Dermis blood vessel endothelial cell (primary cell): ENCODE measurements at places on chromosomes 1 and 21. TPM values are rescaled to one million over a fixed set of nuclear protein-coding genes. Genes with fewer than 3 reads are reported as not detected.

The SLC25A34 gene
- total RNA-seq = 0.33 and 1.7 TPM in 2 replicates

The CELA3B gene
- total RNA-seq = not detected in 2 replicates

The DENND2C gene
- total RNA-seq = 2.9 and 4.0 TPM in 2 replicates

The CNKSR1 gene
- 0.14 TPM in 1 of 2 replicates, not detected in the other for total RNA-seq

The ZNF670 gene
- total RNA-seq = 7.0 and 10.4 TPM in 2 replicates

The LCE3E gene
- total RNA-seq = not detected in 2 replicates

The FYB2 gene
- not detected in 2 replicates for total RNA-seq

The NFIA gene
- total RNA-seq = 12.4 and 23.2 TPM in 2 replicates

The EPHB2 gene
- total RNA-seq = 35.1 and 42.3 TPM in 2 replicates

The GPR52 gene
- total RNA-seq = 0.33 and 1.0 TPM in 2 replicates

The FALEC gene
- total RNA-seq = not detected in 2 replicates

The CIART gene
- 0.33 and 1.0 TPM in 2 replicates for total RNA-seq

The EPHA8 gene
- total RNA-seq = not detected in 2 replicates

The FAM167B gene
- 2.4 and 30.8 TPM in 2 replicates for total RNA-seq

The CD5L gene
- not detected in 2 replicates for total RNA-seq

The PTCH2 gene
- under 0.01 and 0.05 TPM in 2 replicates for total RNA-seq

The MARK1 gene
- total RNA-seq = 1.7 and 2.3 TPM in 2 replicates

The CFAP57 gene
- 0.14 and 0.17 TPM in 2 replicates for total RNA-seq

The AKR7A3 gene
- 0.14 and 0.34 TPM in 2 replicates for total RNA-seq

The MTARC1 gene
- total RNA-seq = 1.9 and 3.9 TPM in 2 replicates

The C21orf58 gene
- 3.1 and 6.7 TPM in 2 replicates for total RNA-seq

The TSEN15 gene
- total RNA-seq = 24.5 and 30.1 TPM in 2 replicates

The LRRC38 gene
- total RNA-seq = 0.09 and 0.17 TPM in 2 replicates

The ZNF672 gene
- 28.1 and 32.2 TPM in 2 replicates for total RNA-seq

The NTMT2 gene
- total RNA-seq = not detected in 2 replicates

The FCGR3A gene
- not detected in 2 replicates for total RNA-seq

The SUSD4 gene
- total RNA-seq = 0.05 and 0.17 TPM in 2 replicates

The PTGER3 gene
- not detected in 2 replicates for total RNA-seq

The MCOLN2 gene
- 0.05 TPM in 1 of 2 replicates, not detected in the other for total RNA-seq

The PARK7 gene
- total RNA-seq = 226 and 230 TPM in 2 replicates

The CELA2B gene
- not detected in 2 replicates for total RNA-seq

The OR6P1 gene
- total RNA-seq = not detected in 2 replicates

The SLAMF8 gene
- total RNA-seq = not detected in 2 replicates

The PSMA5 gene
- 45.3 and 55.1 TPM in 2 replicates for total RNA-seq

The GJC2 gene
- total RNA-seq = 5.0 and 5.8 TPM in 2 replicates

The HJV gene
- total RNA-seq = not detected in 2 replicates

The STUM gene
- 0.19 and 0.34 TPM in 2 replicates for total RNA-seq

The LCE2C gene
- total RNA-seq = not detected in 2 replicates

The CAPN9 gene
- total RNA-seq = not detected in 2 replicates

The NR1I3 gene
- not detected in 2 replicates for total RNA-seq

The HES5 gene
- total RNA-seq = 0.17 TPM in 1 of 2 replicates, not detected in the other

The C1orf52 gene
- 24.2 and 24.5 TPM in 2 replicates for total RNA-seq

The AMPD1 gene
- total RNA-seq = not detected in 2 replicates

The OXCT2 gene
- 2.9 and 7.0 TPM in 2 replicates for total RNA-seq

The ICOSLG gene
- 2.0 and 2.4 TPM in 2 replicates for total RNA-seq

The LHX8 gene
- total RNA-seq = not detected in 2 replicates
